ENCODE measurements at places on chromosomes 7 and 10.

GRCh38 chr10:106139915-106140314 lies 1024.6 kb downstream of the SORCS1 start:
- no peak for DNase-seq

DNA sequence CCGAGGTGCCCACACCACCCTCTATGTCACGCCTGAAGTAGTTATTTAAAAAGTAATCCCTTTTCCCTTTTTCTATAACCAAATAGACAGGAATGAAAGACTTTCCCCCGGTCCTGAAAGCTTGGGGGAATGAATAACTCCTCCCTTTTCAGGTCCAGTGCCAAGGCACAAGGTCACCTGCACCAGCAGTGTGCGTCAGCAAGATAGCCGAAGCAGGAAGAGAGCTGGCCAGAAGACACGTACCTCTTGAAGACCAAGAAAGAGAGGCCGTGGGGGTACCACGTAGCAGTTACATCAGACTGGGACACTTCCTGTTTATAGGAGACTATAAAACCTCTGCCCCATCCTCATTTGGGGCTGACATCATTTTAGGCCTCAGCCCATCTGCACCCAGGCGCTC lies 10.7 kb upstream of the AKR1B1 start:
- DNase-seq, result no peak

- DNase-seq, result no peak
These were observed 44.4 kb upstream of the OPN4 start for GRCh38 chr10:86609920-86610319.

DNA sequence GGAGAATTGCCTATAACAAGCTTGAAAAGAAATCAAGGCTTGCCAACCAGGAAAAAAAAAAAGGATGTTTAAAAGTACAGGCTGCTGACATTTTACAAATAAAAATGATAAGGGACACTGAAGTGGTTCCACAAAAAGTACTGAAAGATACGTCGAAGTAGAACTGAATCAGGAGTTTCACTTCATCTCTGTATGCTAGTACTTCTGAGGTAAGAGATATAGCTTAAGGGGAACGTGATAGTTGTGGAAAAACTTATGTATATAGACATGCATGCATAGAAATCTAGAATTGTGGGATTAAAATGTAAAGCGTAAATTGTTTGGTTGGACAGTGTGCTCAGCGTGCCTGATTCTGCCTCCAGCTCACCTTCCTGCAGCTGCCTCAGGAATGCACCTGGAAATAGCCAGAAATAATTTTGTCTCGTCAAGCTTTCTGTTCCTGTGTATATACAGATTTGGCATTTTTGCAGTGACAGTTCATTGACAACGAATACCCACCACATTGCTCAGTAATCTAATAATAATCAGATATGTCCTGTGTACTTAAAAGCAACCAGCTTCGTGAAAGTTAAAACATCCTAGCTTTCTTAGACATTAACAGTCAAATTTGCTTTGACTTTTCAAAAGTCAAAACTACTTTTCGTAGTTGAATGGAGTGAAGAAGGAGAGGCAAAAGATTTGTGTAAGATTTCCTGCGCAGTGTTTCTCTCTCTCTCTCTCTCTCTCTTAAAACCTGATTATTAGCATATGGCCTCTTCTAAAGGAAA lies 1.4 kb downstream of the SOSTDC1 start:
- no peak for DNase-seq

- no peak for DNase-seq
These were observed 235.9 kb upstream of the CSTF2T start for GRCh38 chr10:51935341-51935740.

DNA sequence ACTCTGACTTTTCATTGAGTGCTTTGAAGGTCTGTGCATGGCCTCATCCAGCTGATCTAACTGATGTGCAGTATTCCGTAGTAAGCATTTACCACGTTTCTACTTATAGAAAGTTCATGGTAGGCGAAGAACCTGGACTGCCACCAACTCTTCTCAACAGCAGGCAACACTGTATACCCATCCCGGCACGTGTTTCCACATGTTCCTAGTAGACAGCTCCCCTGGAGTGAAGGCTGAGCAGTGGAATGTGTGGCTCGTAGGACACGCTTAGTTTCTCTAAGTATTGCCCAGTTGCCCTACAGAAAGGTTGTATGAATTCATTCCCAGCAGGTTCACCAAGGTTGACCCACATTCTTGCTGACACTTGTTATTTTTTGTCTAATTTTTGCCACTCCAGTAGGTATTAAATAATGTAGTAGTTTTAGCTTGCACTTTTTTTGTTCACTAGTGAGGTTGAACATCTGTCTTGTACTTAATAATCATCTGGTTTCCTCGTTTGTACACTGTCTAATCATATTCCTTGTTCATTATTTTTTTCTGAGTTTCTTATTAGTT lies 15.2 kb downstream of the PROSER2 start:
- DNase-seq, result no peak

GRCh38 chr7:1681581-1681980 lies 11.5 kb downstream of the ELFN1 start:
- no peak for DNase-seq

DNA sequence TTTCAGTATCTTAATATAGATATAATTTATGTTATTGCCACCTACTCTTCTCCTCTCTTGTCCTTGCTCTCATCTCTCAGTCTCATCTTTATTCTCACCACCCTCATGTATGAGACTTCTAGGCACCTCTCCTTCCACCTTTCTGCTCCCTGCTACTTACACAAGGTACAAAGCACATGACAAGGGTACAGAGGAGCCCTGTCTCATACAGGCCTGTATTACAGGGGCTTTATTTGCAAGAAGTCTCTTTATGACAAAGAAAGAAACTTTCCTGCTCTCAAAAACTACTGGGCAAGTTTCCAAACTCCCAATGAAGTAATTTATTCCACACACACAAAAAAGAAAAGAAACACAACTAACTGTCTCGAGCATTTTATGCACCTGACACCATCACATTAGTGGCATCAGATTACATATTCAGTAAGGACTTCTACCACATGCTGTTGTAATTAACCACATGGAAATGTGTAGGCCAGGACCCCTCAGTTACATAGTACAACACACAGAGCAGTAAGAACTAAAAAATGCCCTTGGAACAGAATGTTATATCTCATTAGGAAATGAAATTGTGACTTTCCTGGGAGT lies 253.1 kb downstream of the FZD1 start:
- DNase-seq, result no peak

DNA sequence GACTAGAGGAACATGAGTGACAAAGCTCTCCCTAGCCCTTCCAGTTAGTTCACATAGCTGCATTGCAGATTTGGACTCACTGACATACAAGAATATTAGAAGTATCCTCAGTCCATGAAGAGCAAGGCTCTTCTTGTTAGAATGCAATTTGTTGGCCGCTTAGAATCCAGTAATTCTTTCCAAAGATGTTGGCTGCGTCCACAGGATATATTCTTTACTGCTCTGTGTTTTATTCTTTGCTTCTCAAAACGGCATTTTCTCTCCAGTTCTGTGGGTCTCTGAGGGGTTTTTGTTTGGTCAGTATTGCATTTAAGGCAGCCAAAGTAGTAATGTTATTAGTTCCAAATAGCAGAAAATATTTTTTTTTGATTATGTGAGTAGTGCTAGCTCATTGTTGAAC lies 588.6 kb downstream of the DNAJB9 start:
- no peak for DNase-seq

GRCh38 chr10:67853512-67853911 lies 15.5 kb upstream of the DNAJC12 start:
- no peak for DNase-seq

GRCh38 chr10:65394502-65395297 lies 1531.1 kb upstream of the LRRTM3 start:
- DNase-seq, result no peak

DNA sequence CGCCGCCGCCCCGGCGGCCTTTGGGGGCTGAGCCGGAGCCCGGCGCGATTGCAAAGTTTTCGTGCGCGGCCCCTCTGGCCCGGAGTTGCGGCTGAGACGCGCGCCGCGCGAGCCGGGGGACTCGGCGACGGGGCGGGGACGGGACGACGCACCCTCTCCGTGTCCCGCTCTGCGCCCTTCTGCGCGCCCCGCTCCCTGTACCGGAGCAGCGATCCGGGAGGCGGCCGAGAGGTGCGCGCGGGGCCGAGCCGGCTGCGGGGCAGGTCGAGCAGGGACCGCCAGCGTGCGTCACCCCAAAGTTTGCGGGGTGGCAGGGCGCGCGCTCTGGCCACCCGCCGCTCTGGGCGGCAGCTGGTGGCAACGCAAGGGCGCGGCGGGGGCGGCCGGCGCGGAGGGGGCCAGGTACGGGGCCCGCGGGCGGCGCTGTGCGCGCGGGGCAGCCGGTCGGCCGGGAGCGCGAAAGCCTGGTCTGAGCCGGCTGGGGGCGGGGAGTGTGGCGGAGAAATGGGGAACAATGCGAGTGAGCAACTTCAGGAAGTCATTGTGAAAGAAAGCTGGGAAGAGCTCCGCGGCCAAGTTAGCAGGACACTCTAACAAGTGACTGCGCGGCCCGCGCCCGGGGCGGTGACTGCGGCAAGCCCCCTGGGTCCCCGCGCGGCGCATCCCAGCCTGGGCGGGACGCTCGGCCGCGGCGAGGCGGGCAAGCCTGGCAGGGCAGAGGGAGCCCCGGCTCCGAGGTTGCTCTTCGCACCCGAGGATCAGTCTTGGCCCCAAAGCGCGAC lies at the start of gene IKZF1:
Gene IKZF1 (plus strand): TSS at position 588 of the 782 bp plus-strand sequence. CDS start 14,346 bp downstream, outside the sequence.
- DNase-seq, result peak; percentile 13

GRCh38 chr10:100697070-100697469 lies 48.3 kb upstream of the PAX2 start:
- no peak for DNase-seq

DNA sequence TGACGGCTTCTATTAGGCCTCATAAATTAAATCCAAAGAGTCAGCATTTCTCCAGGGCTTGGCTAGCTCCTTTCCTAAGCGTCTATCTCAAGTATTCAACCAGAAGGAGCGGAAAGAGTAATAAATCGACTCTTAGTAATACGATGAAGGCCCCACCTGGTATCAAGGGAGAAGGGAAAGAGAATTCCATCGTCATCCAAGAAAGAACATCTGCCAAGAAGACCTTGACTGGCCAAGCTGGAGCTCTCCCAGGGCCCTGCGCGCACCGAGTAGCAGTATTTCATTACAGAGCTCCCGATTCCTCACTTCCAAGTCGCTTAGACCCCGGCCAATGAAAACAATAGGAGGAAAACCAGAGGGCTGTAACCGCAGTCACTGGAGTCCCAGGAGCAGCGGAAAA lies 178.0 kb upstream of the FRMD4A start:
- DNase-seq, result no peak

DNA sequence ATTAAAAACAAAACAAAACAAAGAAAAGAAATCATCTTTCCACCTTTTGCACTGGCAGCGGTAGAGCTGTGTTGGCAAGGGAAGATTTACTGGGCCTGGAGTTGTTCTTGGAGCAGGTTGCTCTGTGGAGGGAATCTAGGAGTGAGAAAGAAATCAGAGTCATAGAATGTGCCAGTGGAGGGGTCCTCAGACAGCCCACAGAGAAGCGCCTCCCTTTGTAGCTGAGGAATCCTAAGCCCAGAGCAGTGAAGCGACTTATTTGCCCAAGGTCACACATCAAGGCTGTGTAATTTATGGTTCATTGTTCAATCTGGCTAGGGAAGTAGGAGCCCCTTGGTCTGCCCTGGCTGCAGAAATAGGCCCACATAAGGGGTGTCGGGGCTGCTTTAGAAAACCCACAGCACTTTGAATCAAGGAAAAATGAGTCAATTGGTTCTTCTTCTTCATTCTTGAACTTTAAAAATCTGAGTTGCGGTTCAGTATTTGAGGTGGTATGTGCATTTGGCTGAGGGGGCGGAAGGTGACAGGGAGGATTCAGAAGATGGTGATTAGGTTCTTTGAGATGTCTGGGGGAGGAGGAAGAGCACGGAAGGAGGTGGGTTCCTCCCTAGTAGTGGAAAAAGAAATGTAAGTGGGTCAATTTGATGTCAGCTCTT lies 253.7 kb downstream of the PTEN start:
- DNase-seq, result no peak

DNA sequence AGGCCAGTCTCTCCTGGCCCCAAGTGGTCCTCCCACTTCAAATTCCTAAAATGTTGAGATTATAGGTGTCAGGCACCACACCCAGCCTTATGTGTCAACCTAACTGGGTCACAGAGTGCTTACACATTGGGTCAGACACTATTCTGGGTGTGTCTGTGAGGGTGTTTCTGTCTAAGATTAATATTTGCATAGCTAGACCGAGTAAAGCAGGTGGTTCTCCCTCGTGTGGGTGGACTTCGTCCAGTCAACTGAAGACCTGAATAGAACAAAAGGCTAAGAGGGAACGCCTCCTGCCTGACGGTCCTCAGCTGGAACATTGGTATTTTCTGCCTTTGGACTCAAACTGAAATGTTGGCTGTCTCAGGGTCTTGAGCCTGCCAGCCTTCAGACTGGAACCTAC lies 11.5 kb downstream of the PPIF start:
- no peak for DNase-seq
